Fibroblast of skin of back (primary cell): ENCODE measurements at places on chromosomes 6 and 20.

- no peak for DNase-seq
These were observed 178.2 kb upstream of the HEY2 start for GRCh38 chr6:125571207-125571755.

DNA sequence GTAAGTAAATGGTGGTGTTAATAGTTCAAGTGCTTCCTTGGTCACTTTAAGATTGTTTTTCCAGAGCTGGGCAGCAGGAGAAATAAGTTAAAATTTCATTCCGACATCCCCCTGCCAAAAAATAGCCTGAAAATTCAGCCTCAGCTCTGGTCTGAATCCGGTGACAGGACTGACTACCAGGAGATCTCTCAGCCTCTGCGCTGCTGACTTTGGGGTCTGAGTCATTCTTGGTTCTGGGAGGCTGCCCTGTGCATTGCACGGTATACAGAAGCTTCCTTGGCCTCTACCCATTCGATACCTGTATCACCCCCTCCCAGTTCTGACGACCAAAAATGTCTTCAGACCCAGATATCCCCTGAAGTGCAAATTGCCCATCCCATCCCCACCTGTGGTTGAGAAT, 36.3 kb upstream of the TFAP2C start:
- DNase-seq = no peak

DNA sequence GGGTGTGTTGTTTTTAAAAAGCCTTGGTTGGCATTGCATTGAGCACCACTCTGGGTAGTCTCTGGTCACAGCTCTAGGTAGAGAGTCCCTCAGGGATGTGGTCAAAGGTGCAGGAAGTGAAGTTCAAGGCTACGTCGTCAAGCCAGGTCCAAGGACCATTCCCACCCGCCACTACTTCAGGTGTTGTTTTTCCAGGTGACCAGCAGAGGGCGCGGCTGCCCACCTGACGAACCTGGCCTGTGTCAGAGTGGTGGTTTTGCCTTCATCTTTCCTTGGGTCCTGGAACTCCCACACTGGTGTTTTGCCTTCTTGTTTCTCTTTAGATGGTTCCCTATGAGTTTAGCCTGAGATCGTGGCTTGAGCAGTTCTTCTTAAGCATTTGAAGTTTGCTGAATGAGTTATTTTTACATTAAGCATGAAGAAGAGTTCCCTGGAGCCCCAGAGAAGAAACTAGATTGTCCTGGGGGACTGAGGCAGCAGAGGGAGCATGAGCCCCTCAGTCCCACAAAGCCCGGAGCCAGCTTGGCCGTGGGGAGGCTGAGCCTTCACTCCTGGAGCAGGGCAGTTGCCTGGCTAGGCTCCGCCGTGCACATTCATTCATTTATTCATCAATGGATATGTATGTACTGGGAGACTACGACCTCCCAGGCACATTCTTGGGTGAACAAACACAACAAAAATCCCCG, 5.6 kb upstream of the PHACTR3 start:
- peak; percentile 19 for DNase-seq

- peak; percentile 66 for DNase-seq
These were observed 6.3 kb downstream of the SDCBP2 start for GRCh38 chr20:1322511-1323245.

GRCh38 chr6:133844709-133845108, 44.2 kb upstream of the TCF21 start:
- no peak for DNase-seq

DNA sequence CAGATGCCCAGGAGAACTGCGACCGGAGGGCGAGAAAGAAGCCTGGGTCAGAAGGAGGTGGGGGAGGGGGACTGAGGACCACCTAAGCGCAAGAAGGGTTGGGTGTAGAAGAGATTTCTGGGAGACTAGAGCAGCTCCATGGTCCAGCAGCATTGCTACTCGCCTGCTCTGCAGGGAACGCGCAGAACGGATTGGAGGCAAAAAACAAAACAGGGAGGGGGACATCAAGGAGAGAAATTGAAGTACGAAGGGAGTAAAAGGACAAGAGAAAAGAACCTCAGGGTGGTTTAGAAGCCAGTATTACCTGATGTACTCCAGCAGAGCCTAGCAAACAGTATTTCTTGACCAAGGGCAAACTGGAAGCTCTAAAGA, 537 bp upstream of the GABBR1 start:
- DNase-seq = no peak

GRCh38 chr6:22622813-22623212, 53.4 kb downstream of the HDGFL1 start:
- no peak for DNase-seq

DNA sequence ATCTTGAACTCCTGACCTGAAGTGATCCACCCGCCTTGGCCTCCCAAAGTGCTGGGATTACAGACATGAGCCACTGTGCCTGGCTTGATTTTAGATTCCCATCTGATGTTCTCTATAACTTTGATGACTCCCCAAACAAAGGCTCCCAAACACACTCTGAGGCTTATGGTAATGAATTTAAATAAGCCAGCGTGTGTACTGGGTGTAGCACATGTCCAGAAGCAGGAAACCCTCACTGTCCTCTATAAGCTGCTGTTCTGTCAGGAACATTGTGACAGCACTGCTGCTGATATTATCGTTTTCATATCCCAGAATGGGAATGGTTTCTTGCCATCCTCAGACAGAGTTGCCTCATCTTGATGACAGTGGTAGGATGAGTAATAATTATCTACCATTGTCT, 54.1 kb upstream of the SALL4 start:
- DNase-seq = peak; percentile 24

DNA sequence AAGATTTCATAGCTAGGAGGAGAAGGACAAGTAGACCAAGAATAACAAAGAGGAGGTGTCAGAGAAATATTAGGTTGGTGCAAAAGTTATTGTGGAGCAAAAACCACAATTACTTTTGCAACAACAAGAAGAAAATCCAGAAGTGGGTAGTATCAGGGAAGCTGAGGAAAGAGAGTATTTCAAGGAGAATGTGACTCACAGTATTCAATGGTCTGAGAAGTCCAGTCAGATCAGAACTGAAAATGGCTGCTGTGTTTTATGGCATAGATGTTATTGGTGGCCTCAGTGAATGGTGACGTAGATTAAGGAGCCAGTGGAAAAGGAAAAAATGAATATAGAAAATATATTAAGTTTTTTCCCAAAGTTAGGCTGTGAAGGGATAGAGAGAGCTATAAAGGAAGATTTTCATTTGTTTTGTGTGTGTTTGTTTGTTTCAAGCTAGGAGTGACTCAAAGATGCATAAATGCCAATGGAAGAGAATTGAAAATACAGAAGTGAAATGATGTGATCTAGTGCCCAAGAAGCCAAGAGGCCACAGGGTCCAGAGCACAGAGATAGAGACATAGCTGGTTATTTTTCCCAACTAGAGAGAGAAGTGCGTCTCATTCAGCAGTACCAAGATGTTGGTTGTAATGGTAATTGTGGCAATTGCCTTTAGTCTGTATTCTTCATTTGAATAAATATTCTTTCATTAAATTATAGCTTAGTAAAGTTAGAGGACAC, 112.8 kb downstream of the ADTRP start:
- no peak for DNase-seq

GRCh38 chr6:20907486-20908071, 373.3 kb downstream of the CDKAL1 start:
- no peak for DNase-seq

GRCh38 chr6:108476847-108477430, 83.8 kb upstream of the FOXO3 start:
- DNase-seq = no peak

GRCh38 chr6:74250161-74250818, 554.3 kb downstream of the CD109 start:
- no peak for DNase-seq
